ENCODE measurements at places on chromosomes 3 and 15.

GRCh38 chr3:107654218-107654617, 131.5 kb downstream of the BBX start:
- no peak for DNase-seq

DNA sequence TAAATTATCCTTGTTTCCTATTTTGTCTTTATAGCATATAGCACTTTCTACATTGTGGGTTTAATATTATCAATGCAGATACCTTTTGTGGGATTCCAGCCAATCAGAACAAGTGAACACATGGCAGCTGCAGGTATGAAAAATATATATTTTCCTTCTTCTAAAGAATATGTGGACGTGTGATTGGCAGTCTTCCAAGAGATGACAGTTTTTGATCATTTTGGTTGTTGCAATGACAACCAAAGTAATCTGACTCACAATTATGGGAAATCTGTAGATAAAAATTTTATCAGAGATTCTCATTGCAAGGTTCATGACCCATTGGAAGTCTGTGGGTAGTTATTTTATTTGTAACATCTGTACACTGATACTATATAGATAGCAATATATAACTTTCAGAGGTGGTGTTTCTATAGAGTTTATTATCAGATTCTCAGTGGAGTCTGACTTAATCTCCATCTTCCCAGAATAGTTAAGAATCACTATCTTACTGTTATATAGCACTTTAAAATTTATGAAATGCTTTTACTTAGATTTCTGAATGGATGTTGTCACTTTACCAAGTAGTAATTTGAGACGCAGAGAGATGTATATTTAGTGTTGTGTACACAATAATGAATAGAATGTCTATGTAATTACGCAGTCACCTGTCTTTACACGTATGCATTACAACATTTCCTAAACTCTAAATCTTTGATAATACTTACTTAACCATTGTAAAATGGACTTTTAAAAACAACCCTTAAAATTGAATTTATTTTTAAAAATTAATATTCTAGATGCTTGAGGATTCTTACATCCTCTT, 82.5 kb downstream of the STT3B start:
- DNase-seq: no peak

DNA sequence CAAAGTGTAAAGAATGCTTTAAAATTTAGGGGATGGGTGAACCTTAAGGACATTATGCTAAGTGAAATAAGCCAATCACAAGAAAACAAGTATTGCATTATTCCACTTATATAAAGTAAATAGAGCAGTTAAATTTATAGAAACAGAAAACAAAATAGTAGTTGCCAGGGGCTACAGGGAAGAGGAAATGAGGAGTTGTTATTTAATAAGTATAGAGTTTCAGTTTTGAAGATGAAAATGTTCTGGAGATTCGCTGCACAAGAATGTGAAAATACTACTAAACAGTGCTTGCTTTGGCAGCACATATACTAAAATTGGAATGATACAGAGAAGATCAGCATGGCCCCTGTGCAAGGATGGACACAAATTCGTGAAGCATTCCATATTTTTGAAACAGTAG, 32.0 kb downstream of the DNAH12 start:
- DNase-seq: no peak

DNA sequence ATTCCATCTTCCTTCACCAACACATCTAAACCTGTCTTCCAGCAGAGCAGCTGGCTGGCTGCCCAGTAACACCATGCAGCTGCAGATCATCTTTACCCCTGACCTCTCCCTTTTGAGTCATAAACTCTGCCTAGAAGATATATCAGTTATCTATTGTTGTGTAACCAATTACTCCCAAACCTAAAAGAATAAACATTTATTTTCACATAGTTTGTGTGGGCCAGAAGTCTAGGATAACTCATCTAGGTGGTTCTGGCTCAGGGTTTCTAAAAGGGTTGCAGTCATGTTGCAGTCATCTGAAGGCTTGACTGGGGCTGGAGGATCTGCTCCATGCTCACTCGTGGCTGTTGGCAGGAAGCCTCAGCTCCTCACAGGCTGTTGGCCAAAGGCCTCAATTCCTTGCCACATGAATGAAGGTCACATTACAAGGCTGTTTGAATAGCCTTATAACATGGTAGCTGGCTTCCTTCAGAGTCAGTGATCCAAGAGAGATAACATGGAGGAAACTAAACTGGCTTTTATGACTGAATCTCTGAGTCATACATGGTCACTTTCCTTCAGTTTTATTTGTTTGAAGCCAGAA, 92.8 kb downstream of the GOLIM4 start:
- DNase-seq: no peak

DNA sequence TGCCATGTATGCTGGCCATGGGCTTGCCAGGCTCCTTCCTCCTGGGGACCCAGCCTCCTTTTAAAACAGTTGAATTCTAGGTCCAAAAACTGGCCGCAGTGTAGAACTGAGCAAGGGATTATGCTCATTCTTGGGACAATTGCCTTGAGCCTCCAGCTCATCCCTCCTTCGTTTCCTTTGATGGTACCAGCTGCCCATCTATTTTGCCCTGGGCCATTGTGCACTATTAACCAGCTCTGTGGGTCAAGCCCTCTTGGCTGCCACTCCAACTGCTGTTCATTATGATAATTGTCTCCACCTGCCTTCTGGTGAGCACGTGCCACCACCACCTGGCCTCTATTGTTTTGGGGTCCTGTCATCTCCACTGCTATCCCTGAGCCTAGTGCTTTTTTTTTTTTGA, 75.8 kb upstream of the SYN2 start:
- DNase-seq: no peak

- DNase-seq: no peak
Measured at GRCh38 chr3:149042789-149043386, 43.4 kb downstream of the HLTF start.

DNA sequence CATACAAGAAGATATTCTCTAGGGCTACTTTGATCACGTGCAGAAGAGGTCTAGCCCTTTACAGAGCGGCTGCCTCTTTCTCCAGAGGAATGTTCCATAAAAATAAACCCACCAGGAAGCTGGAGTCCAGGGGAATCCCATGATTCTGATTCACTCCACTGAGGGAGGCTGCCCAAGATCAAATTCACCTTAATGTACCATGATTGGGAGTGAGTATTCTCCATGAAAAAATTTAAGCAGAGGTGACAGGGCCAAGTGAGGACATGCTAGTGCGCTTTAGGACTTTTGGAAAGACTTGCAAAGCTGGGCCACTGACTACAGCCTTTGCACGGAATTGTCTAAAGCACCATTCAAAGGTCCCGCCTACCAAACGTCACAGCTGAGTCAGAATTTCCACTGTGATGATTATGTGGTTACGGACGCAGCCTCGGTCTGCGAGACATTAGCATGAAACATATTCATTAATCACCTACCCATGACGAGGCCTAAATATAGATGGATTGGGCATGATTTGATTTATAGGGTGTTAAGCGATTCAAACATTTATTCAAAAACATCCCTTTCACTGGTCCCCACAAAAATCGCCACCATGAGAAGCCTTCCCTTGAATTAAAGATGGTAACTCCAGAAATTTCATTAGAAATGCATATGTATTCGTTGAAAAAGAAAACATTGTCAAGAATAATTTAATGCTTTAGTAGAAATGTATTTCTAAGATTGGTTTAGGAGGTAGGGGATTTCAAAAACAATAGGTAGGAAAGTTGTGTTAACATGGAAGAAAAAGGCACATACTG, 152.6 kb downstream of the GREM1 start:
- DNase-seq: no peak

DNA sequence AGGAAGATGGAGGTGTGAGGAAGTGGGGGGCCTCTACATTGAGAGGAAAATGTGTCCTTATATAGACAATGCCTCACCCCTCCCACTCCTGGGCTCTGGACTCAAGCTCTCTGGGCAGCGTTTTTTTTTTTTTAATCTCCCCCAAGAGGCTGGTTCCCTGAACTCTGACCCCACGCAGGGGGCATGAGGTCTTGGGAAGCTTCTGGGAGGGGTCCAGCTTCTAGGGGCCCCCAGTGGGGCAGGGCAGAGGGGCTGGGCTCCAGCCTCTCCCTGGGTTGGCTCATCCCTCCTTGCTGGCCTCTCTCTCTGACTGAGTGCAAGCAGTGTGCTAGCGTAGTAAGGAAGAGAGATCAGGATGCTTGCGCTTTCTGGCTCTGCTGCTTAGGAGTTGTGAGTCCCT, 101.4 kb upstream of the HACD2 start:
- DNase-seq: no peak

- DNase-seq: no peak
Measured at GRCh38 chr3:32405711-32406323, 14.2 kb downstream of the CMTM7 start.

GRCh38 chr3:183290216-183290615, 37.2 kb downstream of the B3GNT5 start:
- DNase-seq: no peak

- no peak for DNase-seq
Measured at GRCh38 chr3:112632596-112632995, 8.3 kb downstream of the CCDC80 start.

- no peak for DNase-seq
Measured at GRCh38 chr15:76730262-76730661, 174.9 kb downstream of the SCAPER start.

DNA sequence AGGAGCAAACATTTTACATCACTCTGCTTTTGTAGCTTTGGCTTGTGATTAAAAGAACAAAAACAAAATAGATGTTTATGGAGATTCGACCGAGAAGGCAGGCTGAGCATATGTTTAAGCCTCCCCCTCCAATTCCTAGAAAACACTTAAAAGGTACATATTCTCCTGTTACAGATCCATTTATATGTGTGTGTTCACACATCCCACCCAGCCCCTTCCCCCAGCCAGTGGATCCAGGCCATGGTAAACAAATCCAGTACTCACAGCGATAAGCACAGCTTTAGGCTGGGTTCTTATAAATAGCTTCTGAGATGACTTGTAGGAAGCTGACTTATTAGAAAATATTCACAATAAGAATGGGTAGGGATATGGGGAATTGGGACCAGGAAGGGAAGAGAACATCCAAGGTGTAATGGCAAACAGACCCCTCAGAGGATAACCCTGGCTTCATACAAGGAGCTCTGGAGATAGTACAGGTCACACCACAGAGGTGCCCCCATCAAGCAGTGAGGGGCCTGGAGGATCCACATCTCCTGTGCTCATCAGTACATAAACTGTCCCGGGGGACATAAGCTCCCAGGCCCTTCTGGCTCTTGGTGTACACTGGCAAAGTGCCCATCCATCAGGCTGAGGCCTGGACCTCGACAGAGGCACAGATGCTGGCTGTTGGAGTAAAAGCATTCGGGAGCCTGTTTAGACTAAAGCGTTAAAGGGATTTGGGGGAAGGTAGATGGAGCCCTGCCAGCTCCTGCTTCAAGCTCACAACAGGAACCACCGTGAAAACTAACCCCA, 70.0 kb upstream of the UBE2E1 start:
- DNase-seq: no peak

- DNase-seq: peak; percentile 37
Measured at GRCh38 chr15:85691350-85692240, 103.1 kb downstream of the KLHL25 start.

DNA sequence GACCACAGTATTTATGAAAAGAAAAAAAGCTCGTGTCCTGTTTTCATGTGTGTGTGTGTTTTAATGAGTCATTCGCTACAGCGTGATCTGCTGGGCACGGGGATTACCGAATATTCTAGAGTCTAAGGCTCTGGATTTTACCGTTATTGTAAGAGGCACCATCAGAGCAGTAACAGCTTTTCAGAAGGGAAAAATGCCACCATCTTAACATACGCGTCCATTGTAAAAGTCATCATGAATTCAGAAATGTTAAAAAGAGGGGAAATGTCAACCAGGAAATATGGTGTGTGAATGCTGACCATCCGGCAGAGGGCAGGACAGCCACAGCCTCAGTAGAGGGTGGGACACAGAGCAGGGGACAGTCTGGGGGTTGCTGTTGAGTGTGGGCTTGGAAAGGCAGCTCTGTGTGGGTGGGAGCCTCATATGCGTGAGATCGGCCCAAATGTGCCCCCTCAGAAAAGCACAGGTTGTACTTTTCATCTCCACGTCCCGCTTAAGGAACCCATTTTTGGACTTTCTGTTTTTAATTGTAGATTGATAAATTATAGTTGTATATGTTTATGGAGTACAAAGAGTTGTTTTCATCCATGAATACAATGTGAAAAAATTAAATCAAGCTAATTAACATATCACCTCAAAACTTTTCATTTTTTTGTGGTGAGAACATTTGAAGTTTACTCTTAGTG, 69.6 kb downstream of the ASB7 start:
- no peak for DNase-seq

- DNase-seq: no peak
Measured at GRCh38 chr15:89801471-89802195, 13.0 kb downstream of the ANPEP start.

DNA sequence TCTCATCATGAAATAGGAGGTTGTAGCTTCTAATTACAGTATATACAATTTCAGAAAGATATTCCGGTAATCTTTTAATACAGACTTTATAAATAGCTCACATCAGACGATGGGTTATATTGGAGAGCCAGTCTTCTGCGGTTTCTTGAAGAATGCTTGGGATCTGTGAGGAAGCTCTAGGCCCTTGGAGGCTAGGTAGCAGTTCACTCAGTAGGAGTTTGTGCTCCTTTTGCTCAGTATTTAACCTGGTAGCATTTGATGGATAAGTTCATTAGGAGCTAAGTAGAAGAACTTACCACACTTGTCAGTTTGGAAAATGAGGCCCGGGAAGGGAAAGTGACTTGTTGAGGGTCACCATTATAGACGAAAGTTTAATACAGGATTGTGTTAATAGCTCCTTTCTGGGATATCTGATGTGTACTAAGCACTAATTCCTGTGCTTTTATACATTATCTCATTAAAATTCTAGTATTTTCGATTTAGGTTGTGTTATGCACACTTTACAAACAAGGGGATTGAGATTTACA, 2.8 kb downstream of the FNDC3B start:
- no peak for DNase-seq

DNA sequence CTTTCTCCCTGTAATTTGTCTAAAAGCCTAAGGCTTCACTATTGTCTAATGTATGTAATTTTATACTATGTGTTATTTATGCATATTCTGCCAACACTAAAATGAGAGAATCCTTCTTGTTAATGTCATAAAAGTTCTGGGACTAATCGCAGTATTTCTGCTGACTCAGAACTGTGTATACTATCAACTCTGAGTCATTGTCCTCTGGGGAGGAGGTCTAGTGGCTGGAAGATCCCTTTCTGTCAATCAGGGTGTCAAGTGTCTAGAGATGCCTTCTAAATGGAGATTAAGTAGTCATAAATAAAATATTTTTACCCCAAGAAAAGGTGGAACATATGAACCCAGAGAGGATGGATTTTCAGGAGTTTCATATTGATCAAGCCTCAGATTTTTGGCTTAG, 473.4 kb downstream of the AGBL1 start:
- no peak for DNase-seq

DNA sequence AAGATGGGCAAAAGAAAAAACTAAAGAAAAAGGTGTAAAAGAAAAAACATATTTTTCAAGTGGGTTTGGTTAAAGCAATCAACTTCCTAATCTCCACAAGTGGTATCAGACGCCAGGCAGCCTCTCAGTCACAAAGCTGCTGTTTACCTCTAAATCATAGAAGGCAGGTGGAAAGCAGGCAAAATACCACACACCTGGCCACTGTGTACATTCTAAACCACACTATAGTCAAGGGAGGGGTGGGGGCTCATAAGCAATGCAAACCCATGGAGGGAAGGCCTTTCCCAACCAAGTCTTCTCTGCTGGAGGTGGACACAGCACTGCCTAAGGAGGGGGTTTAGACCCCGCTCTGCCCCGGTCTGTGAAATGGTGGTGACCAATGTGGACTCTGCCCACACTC, 50.4 kb downstream of the MCF2L2 start:
- no peak for DNase-seq
